Activated CD8-positive, alpha-beta T cell treated with anti-CD3 and anti-CD28 coated beads for 36 hours (primary cell): ENCODE measurements at places on chromosomes 5 and 9.

- peak; percentile 44 for DNase-seq
These were observed 602 bp downstream of the RPL37 start for GRCh38 chr5:40834391-40834848.

GRCh38 chr9:23342291-23342690 lies 483.7 kb downstream of the ELAVL2 start:
- no peak for DNase-seq

- no peak for DNase-seq
These were observed 118.8 kb downstream of the RASGRF2 start for GRCh38 chr5:81078930-81079329.

DNA sequence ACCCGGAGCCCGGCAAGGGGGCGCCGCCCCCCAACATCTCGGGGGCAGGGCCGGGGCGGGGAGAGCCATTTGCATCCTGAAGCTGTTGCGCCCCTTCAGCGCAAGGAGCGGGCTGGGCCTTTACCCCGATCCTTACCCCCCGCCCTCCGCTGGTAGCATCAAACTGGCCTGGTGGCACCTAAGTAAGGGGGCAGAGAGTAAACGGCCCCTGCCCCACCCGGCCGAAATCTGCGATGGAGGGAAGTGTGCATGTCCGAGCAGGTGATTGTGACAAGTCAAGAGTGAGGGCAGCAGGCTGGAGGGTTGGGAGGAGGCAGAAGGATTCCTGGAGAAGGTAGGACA lies 101.2 kb downstream of the ESM1 start:
- no peak for DNase-seq

- no peak for DNase-seq
These were observed 152.7 kb upstream of the POC5 start for GRCh38 chr5:75869891-75870290.

DNA sequence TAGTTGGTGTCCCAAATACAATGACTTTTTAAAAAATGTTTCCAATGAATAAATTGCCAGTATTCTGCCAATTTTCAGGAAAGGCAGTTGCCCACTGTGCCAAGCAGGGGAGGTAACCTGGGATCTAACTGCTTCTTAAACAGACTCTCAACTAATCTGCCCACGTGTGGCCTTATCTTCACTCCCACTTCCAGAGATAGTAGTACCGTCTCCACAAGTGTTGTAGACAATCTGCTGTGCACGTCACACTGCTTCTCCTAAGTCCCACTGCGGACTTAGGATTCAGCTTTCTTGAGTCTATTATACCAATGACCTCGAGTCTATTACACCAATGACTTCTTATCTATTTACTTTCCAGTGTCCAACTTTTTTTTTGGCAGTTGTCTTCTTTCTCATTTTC lies 21.2 kb downstream of the POU4F3 start:
- no peak for DNase-seq

GRCh38 chr9:104927216-104927911 lies 591 bp downstream of the ABCA1 start:
- peak; percentile 20 for DNase-seq

GRCh38 chr5:59418808-59419207 lies 474.7 kb downstream of the PDE4D start:
- DNase-seq = no peak

- DNase-seq = no peak
These were observed 255.5 kb downstream of the HSPA4 start for GRCh38 chr5:133307275-133307674.

- no peak for DNase-seq
These were observed 30.6 kb downstream of the CPLX2 start for GRCh38 chr5:175902026-175902425.

DNA sequence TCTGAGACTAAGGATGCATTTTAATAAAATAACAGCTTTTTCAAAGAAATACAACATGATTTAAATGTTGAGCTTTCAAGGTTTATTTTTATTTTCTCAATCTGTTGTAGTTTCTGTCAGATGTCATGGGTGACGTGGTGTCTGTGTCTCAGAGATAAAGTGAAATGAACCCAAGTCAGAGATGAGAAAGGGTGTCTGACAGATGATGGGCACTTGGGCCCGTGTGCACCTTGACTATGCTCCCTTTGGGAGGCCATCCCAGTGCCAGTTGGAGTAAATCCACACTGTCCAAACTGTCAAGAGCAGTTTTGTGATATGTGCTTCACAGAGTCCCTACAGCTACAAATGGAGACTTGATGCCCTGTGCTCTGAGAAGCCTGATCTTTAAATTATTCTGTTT lies 536.9 kb upstream of the FAM174A start:
- DNase-seq = no peak

- no peak for DNase-seq
These were observed 284.1 kb downstream of the NFIB start for GRCh38 chr9:14029806-14030374.

- DNase-seq = no peak
These were observed 154.6 kb downstream of the SYK start for GRCh38 chr9:90956026-90956810.

GRCh38 chr9:130868230-130868629 lies 28.4 kb downstream of the QRFP start:
- DNase-seq = no peak

- no peak for DNase-seq
These were observed 32.3 kb downstream of the GLRA1 start for GRCh38 chr5:151892393-151892792.

DNA sequence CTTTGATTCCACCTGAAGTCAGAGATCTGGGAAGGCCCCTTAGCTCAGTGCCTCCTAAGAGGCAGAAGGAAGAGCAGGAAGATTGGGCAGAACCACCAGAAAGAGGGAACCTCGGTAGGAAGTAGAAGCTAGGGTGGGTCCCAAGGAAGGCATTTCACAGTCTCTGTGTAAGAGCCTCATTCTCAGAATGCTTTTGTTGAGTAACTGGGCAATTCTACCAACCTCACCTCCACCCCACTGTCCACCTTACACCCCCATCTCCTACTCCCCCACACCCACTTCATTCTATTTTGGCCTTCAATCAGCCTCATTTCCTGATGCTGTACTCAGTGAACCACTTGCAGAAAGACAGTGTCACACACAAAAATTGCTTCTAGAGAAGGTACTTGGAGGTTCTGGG lies 3.5 kb downstream of the HBEGF start:
- no peak for DNase-seq

GRCh38 chr9:129726322-129727160 lies 26.3 kb downstream of the PTGES start:
- peak; percentile 73 for DNase-seq

- DNase-seq = no peak
These were observed 901 bp downstream of the ACTL7B start for GRCh38 chr9:108854641-108855528.

GRCh38 chr9:88460587-88461332 lies 72.5 kb downstream of the SPIN1 start:
- peak; percentile 47 for DNase-seq

- DNase-seq = no peak
These were observed 48.9 kb downstream of the AHRR start for GRCh38 chr5:370311-370958.

DNA sequence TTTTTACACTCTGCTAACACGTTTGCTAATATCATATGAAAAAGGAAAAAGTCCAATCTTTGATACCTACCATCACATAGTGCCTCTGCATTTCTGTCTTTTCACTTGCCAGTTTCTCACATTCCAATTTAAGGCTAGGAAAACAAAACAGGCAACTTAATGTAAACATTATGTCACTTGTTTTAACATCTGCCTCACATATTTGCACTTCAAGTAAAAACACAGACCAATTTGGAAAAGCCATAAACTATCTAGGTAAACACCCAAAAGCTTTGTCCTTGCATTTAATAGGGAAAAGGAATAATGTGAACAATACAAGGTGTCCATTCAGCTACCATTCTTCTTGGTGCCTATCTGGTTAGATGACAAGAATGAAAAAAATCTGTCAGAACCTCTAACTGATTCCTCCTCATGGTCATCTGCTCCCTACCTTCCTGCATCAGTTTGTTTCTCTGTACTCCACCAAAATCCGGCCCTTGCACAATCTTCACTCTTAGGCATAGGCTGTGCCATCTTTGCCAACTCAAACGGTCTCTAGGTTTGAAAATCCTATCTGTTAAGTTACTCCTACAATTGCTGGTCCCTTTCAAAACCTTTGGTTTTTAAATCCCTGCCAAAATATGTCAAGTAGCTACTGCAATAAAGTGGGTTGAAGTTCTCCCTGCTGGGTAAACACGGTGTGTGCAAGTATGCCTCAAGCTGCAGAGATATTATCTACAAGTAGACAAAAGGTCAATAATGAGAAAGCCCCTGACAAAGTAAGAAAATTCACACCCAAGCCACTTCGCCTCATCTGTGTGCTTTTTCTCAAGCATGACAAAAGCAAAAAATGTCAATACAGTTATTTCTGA lies 3.4 kb downstream of the TLE1 start:
- DNase-seq = no peak

DNA sequence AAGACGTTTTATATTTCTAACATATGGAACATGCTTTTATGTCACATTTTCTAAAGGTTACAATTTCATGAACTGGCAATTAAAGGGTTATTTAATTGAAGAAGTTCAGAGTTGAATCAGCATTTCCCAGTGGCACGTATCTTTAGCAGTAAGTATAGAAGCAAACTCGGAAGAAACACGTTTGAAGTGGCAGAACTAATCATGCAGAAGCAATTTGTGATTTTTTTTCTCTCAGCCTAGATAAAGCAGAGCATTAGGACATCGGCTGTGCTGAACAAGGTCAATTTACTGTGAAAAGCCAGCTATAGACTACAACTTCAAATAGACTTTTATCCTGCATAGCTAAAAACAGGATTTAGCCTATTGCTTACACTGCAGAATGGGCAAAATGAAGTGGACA lies 104.7 kb downstream of the ISL1 start:
- DNase-seq = no peak

- DNase-seq = no peak
These were observed 41.7 kb upstream of the GABRP start for GRCh38 chr5:170741801-170742200.

DNA sequence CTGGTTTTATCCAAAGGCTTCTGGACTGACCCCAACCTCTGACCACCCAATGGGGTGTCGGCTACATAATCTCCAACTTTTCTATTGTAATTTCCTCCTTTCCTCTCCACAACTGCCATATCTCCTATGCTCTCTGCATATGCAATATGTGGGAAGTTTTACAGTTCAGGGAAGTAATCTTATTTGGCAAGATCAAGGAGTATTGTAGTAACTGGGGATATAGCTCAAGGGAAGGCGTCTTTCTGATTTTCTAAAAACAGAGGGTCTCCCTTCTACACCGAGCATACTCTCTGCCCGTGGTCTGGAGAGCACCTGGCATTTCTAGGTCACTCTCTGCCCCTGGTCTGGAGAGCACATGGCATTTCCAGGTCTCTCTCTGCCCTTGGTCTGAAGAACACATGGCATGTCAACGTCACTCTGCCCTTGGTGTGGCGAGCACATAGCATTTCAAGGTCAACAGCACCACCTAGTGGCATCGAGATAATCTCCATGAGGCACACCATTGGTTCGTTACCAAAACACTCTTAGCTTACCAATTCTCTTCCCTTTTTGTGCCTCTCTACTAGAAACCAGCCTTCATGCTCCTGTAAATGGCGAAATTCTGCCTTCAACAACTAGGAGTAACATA lies 616.4 kb upstream of the NUDT12 start:
- DNase-seq = peak; percentile 37

DNA sequence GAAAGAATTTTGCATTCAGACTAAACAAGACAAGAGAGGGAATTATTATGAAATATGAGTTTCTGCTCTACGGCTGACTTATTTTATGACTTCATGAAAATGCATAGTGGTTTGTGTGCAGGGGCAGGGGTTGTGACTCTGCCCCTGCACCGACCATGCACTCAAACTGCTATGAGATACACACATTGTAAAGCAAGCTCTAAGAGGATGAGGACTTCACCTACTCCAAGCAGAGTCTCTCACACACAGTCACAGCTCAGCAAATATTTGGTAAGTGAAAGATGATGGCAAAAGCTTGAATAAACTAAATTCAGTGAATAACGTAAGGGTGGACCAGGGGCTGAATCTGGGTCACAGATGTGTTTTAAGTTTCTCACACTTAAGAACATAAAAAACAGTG lies 542.9 kb downstream of the PRELID2 start:
- DNase-seq = no peak

DNA sequence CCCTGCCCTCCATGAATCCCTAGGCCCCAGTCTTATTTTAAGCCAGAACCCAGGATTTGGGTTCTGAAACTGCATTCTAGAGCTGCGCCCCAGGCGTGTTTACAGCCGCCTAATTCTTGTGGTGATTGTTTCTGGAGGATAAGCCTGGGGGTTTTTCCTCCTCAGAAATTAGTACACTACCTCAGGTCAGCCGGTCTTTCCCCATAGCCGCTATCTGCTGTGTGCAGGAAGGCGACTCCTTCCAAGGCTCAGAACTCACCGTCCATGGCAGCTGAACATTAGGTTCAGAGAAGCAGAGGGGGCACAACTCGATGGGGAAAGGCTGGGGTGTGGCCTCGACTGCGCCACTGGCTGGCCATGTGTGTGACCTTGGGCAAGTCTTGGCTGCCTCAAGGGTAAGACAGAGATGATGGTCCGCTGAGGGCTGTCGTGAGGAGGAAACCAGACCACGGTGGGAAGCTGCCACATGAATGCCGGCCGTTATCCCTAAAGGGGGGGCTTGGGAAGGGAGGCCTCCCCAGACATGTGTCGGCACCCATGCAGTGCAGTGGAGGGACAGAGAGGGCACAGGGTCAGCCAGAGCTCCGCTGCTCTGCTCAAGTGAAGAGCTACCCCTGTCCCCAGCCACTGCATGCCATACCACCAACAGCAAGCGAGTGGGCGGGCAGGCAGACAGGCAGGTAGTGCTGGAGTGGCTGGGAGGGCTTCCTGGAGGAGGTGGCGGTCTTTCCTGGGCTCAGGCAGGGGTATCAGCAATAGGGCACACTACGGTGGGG lies 28.9 kb downstream of the SHB start:
- DNase-seq = no peak

GRCh38 chr9:90774682-90775081 lies 26.9 kb upstream of the SYK start:
- no peak for DNase-seq

GRCh38 chr5:9545992-9546851 lies at the start of gene SEMA5A:
Gene SEMA5A, minus strand, starts transcription at chr5:9546075. Its CDS starts 166,129 bp downstream, at chr5:9379946.
- DNase-seq = no peak

GRCh38 chr5:91103353-91104061 lies 279.6 kb downstream of the ARRDC3 start:
- no peak for DNase-seq

- DNase-seq = no peak
These were observed 16.7 kb downstream of the CXXC5 start for GRCh38 chr5:139664727-139665351.
